Left renal cortex interstitium (tissue), 4 donors: ENCODE measurements at places on chromosomes 4 and X. TPM values are rescaled to one million over a fixed set of nuclear protein-coding genes. Genes with fewer than 3 reads are reported as not detected.

- DNase-seq = no peak
These were observed 64.3 kb downstream of the CPZ start for GRCh38 chr4:8656711-8657380.

GRCh38 chr4:167587361-167587760, 353.1 kb upstream of the SPOCK3 start:
- no peak for DNase-seq

DNA sequence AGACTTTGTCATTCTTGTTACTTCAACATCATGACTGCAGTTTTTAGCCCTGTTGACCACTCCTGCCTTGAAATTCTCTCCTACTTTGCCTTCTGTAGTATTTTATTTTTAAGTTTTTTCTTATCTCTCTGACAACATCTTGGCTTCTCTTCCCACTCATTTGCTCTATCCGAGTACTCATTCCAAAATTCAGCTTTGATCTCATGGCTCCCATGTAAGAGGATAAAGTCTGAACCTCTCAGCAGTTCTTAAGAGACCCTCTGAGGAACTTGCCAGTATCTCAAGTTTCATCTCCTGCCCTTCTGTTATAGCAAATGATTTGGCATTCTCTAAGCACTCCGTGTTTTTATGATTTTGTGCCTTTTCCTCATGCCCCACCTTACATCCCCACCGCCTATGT, 67.7 kb downstream of the GALNT7 start:
- no peak for DNase-seq

DNA sequence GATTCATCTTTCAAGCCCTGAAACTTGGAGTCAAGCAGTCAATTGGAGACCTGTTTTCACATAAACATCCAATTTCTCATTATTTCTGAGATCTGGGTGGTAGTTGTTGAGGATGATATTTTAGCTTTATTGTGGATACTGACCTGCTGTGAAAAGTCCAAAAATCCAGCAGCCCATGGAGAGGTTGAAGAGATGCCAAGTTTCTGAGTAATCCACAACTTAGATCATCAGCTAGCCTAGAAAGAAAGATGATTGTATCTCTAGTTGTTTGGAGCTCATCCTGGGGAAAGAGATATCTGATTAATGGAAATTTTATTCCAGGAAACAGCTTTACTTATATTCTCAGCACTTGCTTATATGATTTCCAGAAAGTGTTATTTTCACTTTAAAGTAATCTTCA, 48.6 kb upstream of the DCX start:
- DNase-seq = no peak

GRCh38 chrX:144275843-144276242, 392.0 kb downstream of the UBE2NL start:
- no peak for DNase-seq

- DNase-seq = no peak
These were observed 22.5 kb upstream of the TRIM2 start for GRCh38 chr4:153181700-153182099.

DNA sequence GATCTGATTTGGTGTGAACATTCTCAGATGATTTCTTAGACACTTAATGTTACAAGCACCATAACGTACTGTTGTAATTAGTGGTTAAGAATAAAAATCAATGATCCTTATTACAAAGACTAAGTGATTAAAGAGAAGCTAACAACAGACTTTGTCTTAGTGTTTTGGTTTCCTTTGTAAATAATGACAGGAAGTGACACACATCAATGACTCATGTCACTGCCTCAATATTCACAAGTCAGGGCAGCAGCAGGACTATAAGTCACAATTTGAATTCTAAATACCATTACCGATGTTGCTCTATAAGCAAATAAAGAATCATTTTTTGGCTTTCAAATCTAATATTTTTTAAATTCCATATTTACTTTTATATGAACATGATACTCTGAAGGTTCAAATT, 115.8 kb upstream of the FAT4 start:
- DNase-seq = no peak

The TEC gene
- 4.2 TPM for polyA plus RNA-seq

The CXorf49 gene
- not detected for polyA plus RNA-seq

The GPC4 gene
- 18.9 TPM for polyA plus RNA-seq

The UCHL1 gene
- polyA plus RNA-seq = 96.3 TPM

The NEXMIF gene
- 2.7 TPM for polyA plus RNA-seq

The WDFY3 gene
- 38.8 TPM for polyA plus RNA-seq

The ADGRG2 gene
- 16.4 TPM for polyA plus RNA-seq

The CTSO gene
- polyA plus RNA-seq = 40.4 TPM

The GIMD1 gene
- polyA plus RNA-seq = not detected

The SLC30A9 gene
- polyA plus RNA-seq = 96.2 TPM
